ENCODE measurements at places on chromosomes 13 and 19. TPM values are rescaled to one million over a fixed set of nuclear protein-coding genes. Genes with fewer than 3 reads are reported as not detected.

DNA sequence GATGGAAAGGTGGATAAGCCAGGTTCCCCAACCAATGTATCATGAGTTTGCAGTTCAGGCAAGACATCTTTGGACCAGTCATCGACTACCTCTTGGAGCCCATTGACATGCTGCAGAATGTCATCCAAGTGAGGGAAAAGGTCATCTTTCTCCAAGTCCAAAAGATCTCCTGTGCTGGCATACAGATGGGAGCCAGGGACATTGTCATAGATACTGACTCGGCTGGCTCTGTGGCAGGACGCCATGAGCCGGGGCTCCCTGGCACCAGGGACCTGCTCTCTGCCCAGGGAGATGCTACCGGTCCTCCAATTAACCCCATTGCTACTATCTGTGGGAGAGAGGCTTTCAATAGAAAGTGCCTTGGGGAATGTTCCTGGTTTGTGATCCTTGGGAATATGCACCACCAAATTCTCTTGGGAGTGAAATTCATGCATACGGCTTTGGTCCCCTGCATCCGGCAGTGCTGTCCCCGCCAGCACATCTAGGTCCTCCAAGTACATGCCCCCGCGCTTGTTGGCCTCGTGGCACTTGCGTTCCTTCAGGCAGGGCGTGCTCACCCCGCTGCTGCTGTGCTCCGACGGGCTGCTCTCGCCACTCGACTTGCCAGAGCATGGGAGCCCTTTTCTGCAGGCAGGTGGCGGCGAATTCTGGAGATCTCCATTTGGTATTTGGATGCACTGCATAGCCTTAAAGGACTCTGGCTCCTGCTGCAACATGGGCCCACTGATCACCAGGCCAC is 113.0 kb downstream of the KL start:
- peaks cover 3% of the 10 kb centered on the region for H3K27me3 ChIP-seq
- peaks cover 66% of the 10 kb centered on the region for H3K4me1 ChIP-seq
- no peak for DNase-seq
- peaks cover 74% of the 10 kb centered on the region for H3K36me3 ChIP-seq

SOX21 gene
- total RNA-seq, result not detected

CALR3 gene
- total RNA-seq, result not detected

DNA sequence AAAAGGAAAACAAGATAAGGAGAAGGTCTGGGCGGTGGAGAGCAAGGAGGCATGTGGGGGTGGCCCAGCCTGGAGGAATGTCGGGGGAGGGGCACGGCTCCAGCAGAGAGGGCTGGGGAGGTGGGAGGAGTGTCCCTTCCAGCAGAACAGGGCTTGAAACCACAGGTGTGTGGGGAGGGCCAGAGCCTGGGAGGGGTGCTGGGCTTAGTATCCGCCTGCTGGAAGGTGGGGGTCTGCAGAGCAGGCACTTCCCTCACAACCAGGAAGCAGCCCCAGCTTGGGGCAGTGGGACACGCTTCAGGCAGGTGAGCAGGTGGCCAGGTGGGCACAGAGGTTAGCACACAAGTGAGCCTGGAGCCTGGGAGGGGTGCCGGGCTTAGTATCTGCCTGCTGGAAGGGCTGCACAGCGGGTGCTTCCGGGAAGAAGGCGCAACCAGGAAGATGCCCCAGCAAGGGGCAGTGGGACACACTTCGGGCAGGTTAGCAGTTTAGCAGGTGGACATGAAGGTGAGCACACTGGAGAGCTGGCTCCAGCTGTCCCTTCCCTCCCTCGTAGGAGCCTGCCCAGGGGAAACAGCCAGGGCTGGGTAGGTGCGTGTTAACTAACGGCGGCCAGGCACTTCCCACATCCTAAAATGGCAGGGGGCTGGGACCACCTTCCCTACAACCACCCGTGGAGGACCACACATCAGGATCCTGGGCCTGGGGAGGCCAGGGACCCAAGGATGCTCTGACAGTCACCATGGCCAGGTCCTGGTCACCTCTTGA is 3.0 kb downstream of the GAS6 start:
- H3K27me3 ChIP-seq, result peaks cover 4% of the 10 kb centered on the region
- H3K36me3 ChIP-seq, result peaks cover 68% of the 10 kb centered on the region
- DNase-seq, result no peak
- H3K27ac ChIP-seq, result peak overlapping the region; percentile 79
- H3K4me1 ChIP-seq, result peaks cover 85% of the 10 kb centered on the region

GRCh38 chr13:26557051-26557392 is 461 bp upstream of the WASF3 start:
- peaks cover 11% of the 10 kb centered on the region for H3K27me3 ChIP-seq
- peak overlapping the region; percentile 59 for H3K4me3 ChIP-seq
- peaks cover 5% of the 10 kb centered on the region for H3K36me3 ChIP-seq
- peaks cover 20% of the 10 kb centered on the region for H3K4me1 ChIP-seq
- no peak for DNase-seq

FUT6 gene
- total RNA-seq, result not detected

- H3K36me3 ChIP-seq, result peaks cover 13% of the 10 kb centered on the region
- H3K27me3 ChIP-seq, result peaks cover 17% of the 10 kb centered on the region
- peak; percentile 96 for DNase-seq
- H3K27ac ChIP-seq, result peak overlapping the region; percentile 8
These were observed 29.2 kb upstream of the TSHZ3 start for GRCh38 chr19:31378404-31378803.

GRCh38 chr19:11268783-11269267 is 6.5 kb upstream of the DOCK6 start:
- peak; percentile 83 for DNase-seq
- peaks cover 35% of the 10 kb centered on the region for H3K4me1 ChIP-seq
- H3K4me3 ChIP-seq, result peak overlapping the region; percentile 55

KLK2 gene
- total RNA-seq, result not detected

- H3K36me3 ChIP-seq, result no peaks in the 10 kb centered on the region
- no peaks in the 10 kb centered on the region for H3K27me3 ChIP-seq
- H3K4me3 ChIP-seq, result no peak overlapping the region
- peaks cover 20% of the 10 kb centered on the region for H3K4me1 ChIP-seq
- no peak overlapping the region for H3K27ac ChIP-seq
- DNase-seq, result peak; percentile 75
These were observed 80.1 kb downstream of the IPO5 start for GRCh38 chr13:98033277-98034247.

CAMSAP3 gene
- total RNA-seq, result not detected

DNA sequence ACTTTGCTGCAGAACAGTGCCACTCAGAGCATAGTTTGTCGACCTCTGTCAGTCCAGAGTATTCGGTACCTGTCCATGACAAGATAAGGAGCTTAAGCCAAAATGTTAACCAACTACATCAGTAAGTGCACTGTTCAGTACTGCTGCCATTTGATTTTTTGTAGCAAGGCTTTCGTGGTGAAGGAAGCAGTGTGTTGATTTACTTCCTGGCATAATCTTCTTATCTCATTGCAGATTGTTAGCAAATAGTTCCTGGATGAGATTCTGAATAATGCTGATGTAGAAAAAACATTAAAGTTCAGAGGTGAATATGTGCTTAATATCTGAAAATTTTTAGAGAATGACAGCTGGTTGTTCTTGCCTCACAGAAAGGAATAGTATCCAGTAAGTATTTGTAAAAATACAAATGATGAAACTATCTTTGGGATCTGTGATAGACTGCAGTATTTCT is 85.7 kb downstream of the LRRC63 start:
- no peaks in the 10 kb centered on the region for H3K36me3 ChIP-seq
- H3K27ac ChIP-seq, result peak overlapping the region; percentile 85
- peaks cover 41% of the 10 kb centered on the region for H3K4me1 ChIP-seq
